ENCODE measurements at places on chromosomes 3 and 15. TPM values are rescaled to one million over a fixed set of nuclear protein-coding genes. Genes with fewer than 3 reads are reported as not detected.

Gene DPPA4
- not detected for total RNA-seq

Gene SUCLG2
- total RNA-seq, result 56.8 TPM

Gene C3orf49
- total RNA-seq, result not detected

Gene PLS1
- total RNA-seq, result 1.1 TPM

Gene NTRK3
- total RNA-seq, result 0.72 TPM

Gene VWA5B2
- not detected for total RNA-seq

Gene PRR20G
- total RNA-seq, result not detected

Gene PLSCR5
- not detected for total RNA-seq

Gene C3orf52
- total RNA-seq, result 4.0 TPM

Gene BFSP2
- total RNA-seq, result not detected

Gene GOLGA6L9
- 1.8 TPM for total RNA-seq

Gene GOLGA8R
- 3.3 TPM for total RNA-seq

Gene FEZF2
- total RNA-seq, result not detected

Gene PLOD2
- total RNA-seq, result 345 TPM

Gene SOX2
- not detected for total RNA-seq

Gene RLBP1
- under 0.01 TPM for total RNA-seq

Gene C3orf20
- total RNA-seq, result under 0.01 TPM

Gene PSTPIP1
- not detected for total RNA-seq

Gene RHCG
- total RNA-seq, result not detected

Gene MOBP
- total RNA-seq, result not detected

Gene RNF13
- total RNA-seq, result 109 TPM

Gene ISL2
- 0.29 TPM for total RNA-seq

Gene TMIE
- total RNA-seq, result under 0.01 TPM

Gene TNFSF10
- 3.5 TPM for total RNA-seq

Gene FANCD2OS
- total RNA-seq, result not detected

Gene ADAMTSL3
- total RNA-seq, result 0.72 TPM

Gene C15orf61
- 12.1 TPM for total RNA-seq

Gene PRTG
- 4.7 TPM for total RNA-seq

Gene DTX3L
- total RNA-seq, result 30.6 TPM

Gene SPATA16
- not detected for total RNA-seq

Gene ZNF620
- total RNA-seq, result 1.1 TPM

Gene GALNT15
- 7.1 TPM for total RNA-seq

Gene LOXL1
- total RNA-seq, result 264 TPM

Gene A4GNT
- not detected for total RNA-seq

Gene PEX11A
- total RNA-seq, result 4.0 TPM

Gene XCR1
- not detected for total RNA-seq

Gene SH2D7
- not detected for total RNA-seq

Gene ACKR2
- total RNA-seq, result not detected

Gene PARL
- 34.0 TPM for total RNA-seq

Gene LXN
- total RNA-seq, result 114 TPM

Gene INSYN1
- total RNA-seq, result 4.7 TPM

Gene RBP2
- total RNA-seq, result not detected

Gene GOLGB1
- 70.6 TPM for total RNA-seq

Measured in osteoblast (primary cell).